ENCODE measurements at places on chromosomes 1 and 21. TPM values are rescaled to one million over a fixed set of nuclear protein-coding genes. Genes with fewer than 3 reads are reported as not detected.

DNA sequence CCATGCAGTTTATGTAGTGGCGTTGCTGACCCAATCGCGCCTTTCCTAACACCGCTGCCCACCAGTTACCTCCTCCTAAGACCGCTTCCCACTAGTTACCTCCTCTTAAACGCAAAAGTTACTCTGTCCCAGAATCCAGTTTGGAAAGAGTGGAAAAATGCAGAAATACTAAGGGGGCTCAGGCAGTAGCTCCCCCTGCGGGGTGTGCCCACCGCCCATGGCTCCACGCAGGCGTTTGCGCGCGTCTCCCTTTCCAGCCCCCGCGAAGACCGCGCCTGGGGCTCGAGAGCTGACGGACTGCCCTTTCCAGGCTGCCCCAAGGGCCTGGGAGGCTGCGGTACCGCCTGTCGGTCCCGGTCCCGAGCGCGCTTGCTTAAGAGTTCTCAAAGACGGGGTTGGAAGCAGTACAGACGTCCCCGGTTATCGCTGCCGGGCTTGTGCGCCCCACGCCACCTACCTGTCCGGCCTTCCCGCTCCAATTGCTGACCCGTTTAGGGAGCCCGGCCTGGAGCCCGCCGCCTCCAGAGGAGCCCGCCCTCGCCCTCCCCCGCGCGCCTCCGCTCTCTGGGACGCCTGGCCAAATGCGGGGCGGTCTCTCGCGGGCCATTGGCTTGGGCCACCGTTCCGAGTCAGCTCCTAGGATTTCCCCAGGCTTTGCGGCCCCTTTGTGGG is 414.1 kb upstream of the ESRRG start:
- H3K4me3 ChIP-seq: no peak overlapping the region
- H3K4me1 ChIP-seq: no peaks in the 10 kb centered on the region
- no peak overlapping the region for H3K27ac ChIP-seq
- no peaks in the 10 kb centered on the region for H3K36me3 ChIP-seq
- no peak for DNase-seq

DNA sequence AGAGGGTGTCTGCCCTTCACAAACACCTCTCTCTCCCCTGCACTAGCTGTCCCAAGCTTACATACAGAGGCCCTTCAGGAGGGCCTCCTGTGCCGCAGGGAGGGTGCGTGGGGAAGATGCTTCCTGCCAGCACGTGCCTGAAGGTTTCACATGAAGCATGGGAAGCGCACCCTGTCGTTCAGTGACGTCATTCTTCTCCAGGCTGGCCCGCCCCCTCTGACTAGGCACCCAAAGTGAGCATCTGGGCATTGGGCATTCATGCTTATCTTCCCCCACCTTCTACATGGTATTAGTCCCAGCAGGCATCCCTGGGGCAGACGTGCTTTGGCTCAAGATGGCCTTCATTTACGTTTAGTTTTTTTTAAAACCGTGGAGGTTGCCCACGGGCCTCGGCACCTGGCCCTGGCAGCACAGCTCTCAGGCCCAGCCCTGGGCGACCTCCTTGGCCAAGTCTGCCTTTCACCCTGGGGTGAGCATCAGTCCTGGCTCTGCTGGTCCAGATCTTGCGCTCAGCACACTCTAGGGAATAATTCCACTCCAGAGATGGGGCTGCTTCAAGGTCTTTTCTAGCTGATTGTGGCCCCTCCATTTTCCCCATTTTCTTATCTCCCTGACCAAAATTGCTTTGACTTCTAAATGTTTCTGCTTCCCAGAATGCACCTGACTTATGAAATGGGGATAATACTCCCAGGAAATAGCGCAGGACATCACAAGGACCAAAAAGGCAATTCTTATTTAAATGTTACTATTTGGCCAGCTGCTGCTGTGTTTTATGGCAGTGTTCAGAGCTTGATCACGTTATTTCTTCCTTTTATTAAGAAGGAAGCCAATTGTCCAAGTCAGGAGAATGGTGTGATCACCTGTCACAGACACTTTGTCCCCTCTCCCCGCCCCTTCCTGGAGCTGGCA is 6.1 kb downstream of the NPPA start:
- H3K4me1 ChIP-seq: peaks cover 44% of the 10 kb centered on the region
- peaks cover 72% of the 10 kb centered on the region for H3K36me3 ChIP-seq
- peak overlapping the region; percentile 85 for H3K27ac ChIP-seq
- no peak overlapping the region for H3K4me3 ChIP-seq
- DNase-seq: peak; percentile 77

- no peaks in the 10 kb centered on the region for H3K27me3 ChIP-seq
- no peak overlapping the region for H3K27ac ChIP-seq
- no peaks in the 10 kb centered on the region for H3K4me1 ChIP-seq
Measured at GRCh38 chr1:29521811-29522580, 285.7 kb downstream of the PTPRU start.

- no peak overlapping the region for H3K4me3 ChIP-seq
- no peak for DNase-seq
- H3K4me1 ChIP-seq: peaks cover 4% of the 10 kb centered on the region
- no peak overlapping the region for H3K27ac ChIP-seq
- H3K36me3 ChIP-seq: no peaks in the 10 kb centered on the region
Measured at GRCh38 chr1:7171574-7171973, 386.3 kb downstream of the CAMTA1 start.

GRCh38 chr1:233005703-233006102 is 55.3 kb downstream of the NTPCR start:
- no peak for DNase-seq
- no peak overlapping the region for H3K27ac ChIP-seq
- no peaks in the 10 kb centered on the region for H3K4me1 ChIP-seq
- no peak overlapping the region for H3K4me3 ChIP-seq
- no peaks in the 10 kb centered on the region for H3K27me3 ChIP-seq

GRCh38 chr1:228684607-228685006 is 50.7 kb upstream of the RHOU start:
- peaks cover 10% of the 10 kb centered on the region for H3K4me1 ChIP-seq
- no peaks in the 10 kb centered on the region for H3K27me3 ChIP-seq
- peak overlapping the region; percentile 19 for H3K27ac ChIP-seq
- no peak for DNase-seq
- no peaks in the 10 kb centered on the region for H3K36me3 ChIP-seq

- no peak overlapping the region for H3K27ac ChIP-seq
- H3K4me1 ChIP-seq: no peaks in the 10 kb centered on the region
- no peak overlapping the region for H3K4me3 ChIP-seq
- H3K27me3 ChIP-seq: no peaks in the 10 kb centered on the region
- no peak for DNase-seq
- H3K36me3 ChIP-seq: no peaks in the 10 kb centered on the region
Measured at GRCh38 chr1:58818075-58818474, 34.2 kb upstream of the JUN start.

GRCh38 chr1:215022741-215023141 is 59.8 kb upstream of the KCNK2 start:
- no peak overlapping the region for H3K27ac ChIP-seq
- no peaks in the 10 kb centered on the region for H3K4me1 ChIP-seq
- DNase-seq: no peak
- no peak overlapping the region for H3K4me3 ChIP-seq

GRCh38 chr1:20470194-20470593 is 15.8 kb downstream of the CAMK2N1 start:
- no peak overlapping the region for H3K4me3 ChIP-seq
- H3K27ac ChIP-seq: no peak overlapping the region
- H3K36me3 ChIP-seq: no peaks in the 10 kb centered on the region
- no peaks in the 10 kb centered on the region for H3K27me3 ChIP-seq
- peaks cover 4% of the 10 kb centered on the region for H3K4me1 ChIP-seq
- no peak for DNase-seq

GRCh38 chr1:39407510-39407895 is 83.9 kb upstream of the BMP8A start:
- no peaks in the 10 kb centered on the region for H3K27me3 ChIP-seq
- H3K4me1 ChIP-seq: no peaks in the 10 kb centered on the region
- peak overlapping the region; percentile 94 for H3K27ac ChIP-seq
- DNase-seq: no peak

The FH gene
- total RNA-seq: 104 TPM

The GPR37L1 gene
- 0.07 TPM for total RNA-seq

The DRAXIN gene
- not detected for total RNA-seq

The OR2T33 gene
- total RNA-seq: not detected

The BCL2L15 gene
- total RNA-seq: 0.08 TPM
